ENCODE measurements at places on chromosomes 7 and 10.

- no peak for DNase-seq
Observed at GRCh38 chr10:132793871-132794849, 8.2 kb upstream of the NKX6-2 start.

DNA sequence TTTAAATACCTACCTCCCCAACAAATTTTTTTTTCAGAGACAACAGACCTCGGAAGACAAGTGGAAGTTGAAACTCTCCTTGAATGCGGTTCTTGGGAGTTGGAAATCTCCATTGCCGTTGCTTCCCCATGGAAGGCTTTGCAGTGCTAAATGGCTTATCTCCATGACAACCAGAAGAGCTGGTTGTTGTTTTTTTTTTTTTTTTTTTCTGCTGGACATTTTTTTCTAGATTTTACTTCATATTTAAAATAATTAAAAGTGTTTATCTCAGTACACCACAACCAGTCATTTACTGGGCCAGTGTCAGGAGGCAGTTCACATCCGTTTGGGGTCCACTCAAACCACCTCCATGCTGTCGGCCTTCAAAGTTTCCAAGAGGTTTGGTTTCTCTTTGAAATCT lies 348.5 kb upstream of the PRKCQ start:
- no peak for DNase-seq

DNA sequence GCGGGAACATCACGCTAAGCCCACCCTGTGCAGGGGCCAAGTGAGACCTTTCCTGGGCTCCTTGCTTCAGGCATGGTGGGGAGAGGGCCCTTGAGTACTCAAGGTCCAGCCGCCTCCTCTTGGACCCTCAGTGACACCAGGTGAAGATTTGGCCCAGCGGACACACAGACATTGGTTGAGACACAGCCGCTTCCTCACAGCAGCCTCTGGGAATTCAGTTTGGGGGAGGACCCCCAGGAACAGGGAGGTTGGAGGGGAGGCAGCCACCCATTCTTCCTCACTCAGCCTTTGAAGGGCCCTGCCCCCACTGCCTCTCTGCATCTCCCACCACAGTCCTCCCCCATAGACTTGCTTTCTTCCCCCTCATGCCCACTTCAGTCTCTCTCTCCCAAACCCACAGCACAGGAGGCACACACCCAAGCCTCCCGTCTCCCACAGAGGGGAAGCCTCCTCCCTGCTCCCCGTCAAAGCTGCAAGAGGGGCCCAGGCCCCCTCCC lies 31.9 kb downstream of the ANXA8 start:
- DNase-seq, result no peak

DNA sequence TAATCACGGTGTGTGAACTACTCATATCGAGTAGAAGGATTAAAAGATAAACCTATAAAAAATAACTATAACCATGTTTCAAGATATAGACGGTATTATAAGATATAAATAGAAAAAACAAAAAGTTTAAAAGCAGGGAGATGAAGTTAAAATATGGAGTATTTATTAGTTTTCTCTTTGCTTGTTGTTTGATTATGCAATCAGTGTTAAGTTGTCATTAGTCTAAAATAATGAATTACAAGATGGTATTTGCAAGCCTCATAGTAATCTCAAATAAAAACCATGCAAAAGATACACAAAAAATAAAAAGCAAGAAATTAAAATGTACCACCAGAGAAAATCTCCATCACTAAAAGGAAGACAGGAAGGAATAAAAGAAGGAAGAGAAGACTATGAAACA lies 83.3 kb downstream of the TES start:
- DNase-seq, result no peak
